Effector memory CD4-positive, alpha-beta T cell (primary cell): ENCODE measurements at places on chromosomes 2 and 18.

DNA sequence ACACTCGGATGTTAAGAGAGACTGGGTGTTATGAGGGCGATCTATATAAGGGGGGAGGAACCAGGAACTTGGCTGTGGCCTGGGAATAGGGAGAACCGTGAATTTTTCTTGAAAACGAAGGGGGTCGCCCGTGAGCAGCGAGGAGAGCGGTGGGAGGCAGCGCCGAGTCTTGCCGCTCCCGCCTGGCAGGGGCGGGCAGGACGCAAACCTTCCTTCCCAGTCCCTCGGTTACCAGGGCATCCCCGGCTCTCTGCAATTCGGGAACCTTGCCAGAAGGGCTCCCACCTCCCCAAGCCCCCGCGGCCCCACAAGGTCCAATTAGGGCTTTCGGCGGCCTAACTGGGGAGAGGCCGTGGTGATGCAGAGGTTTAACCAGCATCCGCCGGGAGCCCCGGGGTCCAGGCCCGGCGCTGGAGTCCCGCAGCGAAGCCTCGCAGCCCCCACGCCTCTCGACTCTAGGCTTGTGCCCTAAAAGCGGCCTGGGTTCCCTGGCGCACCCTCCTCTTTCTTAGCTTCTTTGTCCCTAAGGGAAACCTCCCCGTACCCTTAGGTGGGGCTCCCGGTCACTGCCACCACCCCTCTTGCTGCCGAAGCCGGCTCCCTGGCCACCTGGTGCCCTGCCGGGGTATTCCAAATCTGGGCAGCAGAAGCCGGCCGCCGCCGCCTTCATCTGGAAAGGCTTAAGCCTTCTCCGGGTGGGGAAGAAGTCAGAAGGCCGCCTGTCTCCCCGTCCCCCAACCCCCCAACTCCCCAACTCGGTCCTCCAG, 680 bp upstream of the FHOD3 start:
- DNase-seq, result no peak

DNA sequence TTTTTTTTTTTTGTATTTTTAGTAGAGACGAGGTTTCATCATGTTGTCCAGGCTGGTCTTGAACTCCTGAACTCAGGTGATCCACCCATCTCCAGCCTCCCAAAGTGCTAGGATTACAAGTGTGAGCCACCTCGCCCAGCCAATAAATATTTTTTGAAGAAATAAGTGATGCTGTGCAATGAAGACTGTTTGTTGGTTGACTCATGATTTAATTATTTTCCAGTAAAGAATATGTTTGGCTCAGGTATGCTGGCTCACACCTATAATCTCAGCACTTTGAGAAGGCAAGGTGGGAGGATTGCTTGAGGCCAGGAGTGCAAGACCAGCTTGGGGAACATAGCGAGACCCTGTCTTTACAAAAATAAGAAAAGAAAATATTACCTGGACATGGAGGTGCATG, 41.8 kb upstream of the LPIN2 start:
- no peak for DNase-seq

GRCh38 chr2:10675131-10675530, 14.6 kb downstream of the NOL10 start:
- DNase-seq, result no peak

GRCh38 chr18:8998481-8999217, 103.8 kb upstream of the NDUFV2 start:
- DNase-seq, result no peak

DNA sequence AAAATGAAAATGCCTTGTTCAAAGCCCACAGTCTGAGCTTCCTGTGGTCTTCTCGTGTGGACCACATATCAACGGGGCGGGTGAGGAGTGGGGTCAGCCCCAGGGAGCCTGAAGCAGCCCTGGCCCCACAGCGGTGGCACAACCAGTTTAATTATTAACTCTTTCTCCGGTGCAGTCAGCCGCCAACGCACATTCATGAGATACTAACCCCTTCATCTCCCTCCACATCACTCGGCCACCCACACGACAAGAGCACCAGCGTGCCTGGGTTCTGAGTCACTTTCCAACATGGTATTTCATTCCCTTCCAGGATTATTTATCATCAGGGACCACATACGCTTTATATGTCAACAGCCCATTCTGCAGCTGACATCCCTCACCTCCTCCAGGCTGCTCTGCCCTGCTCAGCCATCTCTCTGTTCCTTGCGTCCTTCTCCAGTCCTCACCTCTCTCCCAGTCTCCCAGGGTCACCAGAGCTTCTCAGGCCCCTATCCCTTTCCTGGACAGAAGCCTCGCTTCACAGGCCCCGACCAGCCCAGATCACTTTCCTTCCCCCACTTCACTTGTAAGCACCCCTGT, 48.0 kb upstream of the ID2 start:
- no peak for DNase-seq

- no peak for DNase-seq
Observed at GRCh38 chr2:112251271-112251670, 3.6 kb downstream of the ZC3H8 start.

DNA sequence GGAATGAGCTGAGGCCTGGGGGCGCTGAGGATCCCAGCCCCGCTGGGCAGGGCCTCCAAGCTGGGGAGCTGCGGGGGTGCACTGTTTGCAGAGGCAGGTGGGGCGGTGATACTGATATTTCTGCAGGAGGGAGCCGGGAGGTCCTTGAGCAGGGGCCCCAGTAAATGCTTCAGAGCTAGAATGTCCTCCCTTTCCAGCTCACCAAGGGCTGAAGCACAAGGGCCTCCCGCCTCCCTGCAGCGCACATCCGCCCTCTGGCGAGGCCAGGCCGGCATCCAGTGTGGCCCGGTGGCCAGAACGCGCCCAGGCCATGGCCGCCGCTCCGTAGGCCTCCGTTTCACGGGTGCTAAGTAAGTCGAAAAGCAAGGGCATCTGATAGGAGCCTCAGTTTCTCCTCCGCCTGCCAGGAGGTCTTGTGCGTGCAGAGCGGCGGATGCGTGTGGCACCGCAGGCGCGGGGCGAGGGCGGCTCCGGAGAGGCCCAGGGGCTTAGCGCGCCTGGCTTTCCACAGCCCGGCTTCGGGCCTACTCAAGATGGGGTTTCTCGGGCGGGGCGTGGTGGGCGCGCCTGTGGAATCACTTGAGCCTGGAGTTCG, 29.5 kb upstream of the CHMP1B start:
- no peak for DNase-seq

- DNase-seq, result no peak
Observed at GRCh38 chr2:68236103-68236734, 16.1 kb downstream of the PPP3R1 start.

DNA sequence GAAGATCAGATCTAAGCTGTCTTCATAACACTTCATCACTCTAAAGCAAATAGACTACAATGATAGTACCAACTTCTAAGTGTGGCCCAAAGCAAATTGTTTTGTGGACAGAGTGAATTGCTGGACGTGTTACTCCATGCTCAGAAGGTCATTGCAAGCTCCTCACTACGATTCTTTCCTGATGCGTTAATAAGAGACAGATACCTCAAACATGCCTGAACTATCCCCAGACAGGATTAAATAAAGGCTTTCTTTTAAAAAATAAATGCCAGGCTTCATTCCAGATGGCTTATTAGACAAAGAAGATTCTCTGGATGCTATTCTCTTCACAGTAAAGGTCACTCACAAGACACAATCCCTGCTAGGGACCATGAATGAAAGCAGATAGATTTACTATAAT, 621.2 kb downstream of the DCDC2C start:
- DNase-seq, result no peak

- no peak for DNase-seq
Observed at GRCh38 chr2:123179526-123179925, 845.6 kb upstream of the CNTNAP5 start.

- no peak for DNase-seq
Observed at GRCh38 chr2:235070063-235070706, 118.4 kb downstream of the SH3BP4 start.

- no peak for DNase-seq
Observed at GRCh38 chr18:55405893-55406406, 182.0 kb downstream of the TCF4 start.

DNA sequence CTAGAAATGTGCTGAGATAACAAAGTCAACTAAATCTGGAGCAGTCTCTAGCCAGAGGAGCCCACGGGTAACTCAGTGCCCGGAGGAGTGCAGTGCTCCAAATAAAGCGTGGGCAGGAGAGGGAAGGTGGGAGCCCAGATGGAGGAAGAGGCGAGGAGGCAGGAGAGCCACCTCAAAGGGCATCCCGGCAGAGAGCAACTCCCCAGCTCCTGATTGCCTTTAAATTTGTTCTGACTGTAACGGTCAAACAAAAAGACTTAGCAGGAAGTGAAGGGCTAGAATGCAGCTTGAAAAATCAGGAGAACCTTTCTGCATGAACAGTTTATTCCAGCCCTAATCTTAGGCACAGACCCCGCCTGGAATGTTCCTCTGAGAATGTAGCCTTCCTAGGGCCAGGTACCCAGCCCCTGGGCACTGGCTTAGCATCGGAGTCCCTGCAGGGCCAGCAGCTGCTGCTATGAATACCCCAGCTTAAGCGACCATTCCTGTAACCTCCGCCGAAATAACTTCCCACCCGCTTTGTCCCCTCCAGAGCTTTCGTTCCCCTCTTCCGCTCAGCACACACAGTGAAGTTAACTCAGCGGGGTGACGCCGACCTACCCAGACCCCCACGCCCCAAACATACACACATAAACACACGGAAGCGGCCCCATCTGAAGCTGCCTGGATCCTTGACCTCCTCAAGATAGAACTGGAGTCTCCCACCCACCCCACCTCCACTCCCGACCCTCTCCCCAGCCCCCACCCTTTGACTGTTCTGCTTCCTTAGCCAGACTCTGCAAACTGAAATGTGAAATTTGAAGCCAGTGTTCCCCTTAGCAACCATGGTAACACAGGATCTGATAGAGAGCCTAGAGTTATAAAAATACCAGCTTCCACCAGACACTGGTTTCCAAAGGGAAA, 123.2 kb downstream of the SMAD7 start:
- no peak for DNase-seq

GRCh38 chr2:168685600-168686451, 116.6 kb upstream of the NOSTRIN start:
- no peak for DNase-seq

GRCh38 chr2:191582355-191582754, 95.6 kb upstream of the NABP1 start:
- no peak for DNase-seq

- no peak for DNase-seq
Observed at GRCh38 chr2:105405291-105405690, 6.4 kb upstream of the FHL2 start.

DNA sequence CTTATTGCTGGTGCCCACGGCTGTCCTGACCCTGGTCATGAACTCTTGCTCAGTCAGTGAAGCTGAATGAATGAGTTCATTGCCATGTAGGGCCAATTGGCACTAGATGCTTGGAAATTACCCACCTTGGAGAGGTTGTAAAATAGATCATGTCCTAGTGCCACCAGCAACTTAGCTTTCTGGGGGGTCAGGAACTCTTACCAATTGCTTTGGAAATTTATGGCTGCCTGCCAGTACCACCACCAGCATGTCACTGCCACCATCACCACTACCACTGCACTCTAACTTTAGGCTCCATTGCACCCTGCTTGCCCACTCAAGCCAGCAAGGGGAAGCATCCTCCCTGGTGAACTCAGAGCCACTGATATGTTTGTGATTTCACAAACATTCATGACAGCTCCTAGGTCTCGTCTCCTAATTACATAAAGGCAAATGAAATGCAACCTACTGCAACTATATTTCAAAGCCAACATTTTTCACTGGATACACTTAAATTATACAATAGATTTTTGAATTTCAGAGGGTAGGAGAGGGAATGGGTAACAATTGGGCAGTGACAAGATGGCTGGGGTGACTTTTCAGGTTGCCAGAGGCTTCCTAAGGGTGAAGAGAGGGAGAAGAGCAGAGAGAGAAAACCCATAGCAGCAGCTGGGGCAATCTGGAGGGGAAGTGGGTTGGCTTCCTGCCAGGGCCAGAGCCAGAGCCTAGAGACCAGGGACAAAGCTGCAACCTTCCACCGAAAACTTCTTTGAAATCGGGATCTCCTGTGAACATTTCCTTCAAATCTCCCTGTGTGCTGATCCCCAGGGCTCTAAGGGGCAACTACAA, 3.5 kb upstream of the EMILIN1 start:
- DNase-seq, result peak; percentile 43

- peak; percentile 5 for DNase-seq
Observed at GRCh38 chr2:236177604-236177966, 9.4 kb upstream of the GBX2 start.

GRCh38 chr2:52934323-52934898, 833.2 kb upstream of the CHAC2 start:
- DNase-seq, result no peak
